ENCODE measurements at places on chromosomes 5 and 9.
A peak's percentile ranks its signal among the peaks of the same experiment; 100 is the strongest.

GRCh38 chr5:132363431-132364112, 5.9 kb upstream of the SLC22A5 start:
- no peak for DNase-seq

DNA sequence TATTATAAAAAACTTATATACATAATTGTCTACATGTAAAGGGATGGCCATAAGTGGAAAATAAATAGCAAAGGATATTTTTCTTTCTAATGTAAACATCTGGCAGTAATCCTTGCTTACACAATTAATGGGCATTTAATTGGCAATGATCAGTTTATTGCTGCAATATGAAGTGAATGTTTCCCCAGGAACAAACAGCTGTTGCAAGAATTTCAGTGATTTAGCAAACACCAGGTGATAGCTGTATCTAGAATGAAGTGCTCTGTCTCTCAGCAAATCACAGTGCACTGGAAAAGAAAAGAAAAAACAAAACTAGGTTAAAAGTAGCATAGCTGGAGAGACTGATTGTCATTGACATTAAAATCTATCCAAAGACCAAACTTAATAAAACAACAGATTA, 594.5 kb upstream of the ARRDC3 start:
- DNase-seq, result no peak

- peak; percentile 79 for DNase-seq
These were observed 1.3 kb downstream of the SLC25A48 start for GRCh38 chr5:135835766-135836165.

DNA sequence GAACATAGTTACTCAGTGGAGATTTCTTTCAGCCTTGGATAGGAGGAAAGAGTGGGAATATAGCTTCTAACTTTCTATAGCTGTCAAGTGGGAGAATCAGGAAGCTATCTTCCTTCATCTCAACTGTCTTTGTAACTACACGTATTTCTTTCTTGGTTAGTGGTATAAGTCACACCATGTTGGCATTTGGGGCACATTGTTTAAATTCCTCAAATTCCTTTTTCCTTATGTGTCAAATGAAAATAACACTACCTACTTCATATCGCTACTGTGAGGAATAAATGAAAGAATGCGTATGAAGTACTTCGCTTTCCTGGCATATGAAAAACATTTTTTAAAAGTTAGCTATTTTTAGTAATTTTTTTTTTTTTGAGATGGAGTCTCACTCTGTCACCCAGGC, 1082.5 kb upstream of the WWC1 start:
- DNase-seq, result no peak

- peak; percentile 89 for DNase-seq
These were observed 10.5 kb upstream of the NDST1 start for GRCh38 chr5:150497274-150497988.

- DNase-seq, result no peak
These were observed 4.3 kb downstream of the MTRR start for GRCh38 chr5:7873216-7873615.

- no peak for DNase-seq
These were observed 38.2 kb downstream of the COL5A1 start for GRCh38 chr9:134679616-134680392.

GRCh38 chr5:171642894-171643293, 142.7 kb upstream of the SMIM23 start:
- DNase-seq, result no peak

DNA sequence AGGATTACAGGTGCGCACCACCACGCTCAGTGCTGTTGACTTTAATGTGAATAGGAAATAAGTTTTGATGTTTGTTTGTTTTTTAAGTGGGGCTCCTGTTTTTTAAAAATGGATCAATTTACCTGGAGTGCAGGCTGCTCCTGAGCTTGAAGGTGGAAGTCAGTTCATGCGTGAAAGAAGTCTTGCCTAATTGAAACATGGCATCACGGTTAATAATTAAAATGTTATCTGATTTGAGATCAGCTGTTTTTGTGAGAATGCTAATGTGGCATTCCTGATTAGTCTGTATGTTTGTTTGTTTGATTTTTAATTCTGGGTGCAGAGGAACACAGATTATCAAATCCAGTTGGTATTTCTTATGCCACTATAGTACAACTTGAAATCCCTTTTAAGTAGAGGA, 6.5 kb downstream of the SFXN1 start:
- DNase-seq, result no peak

GRCh38 chr5:144405991-144406390, 235.3 kb downstream of the KCTD16 start:
- DNase-seq, result no peak

GRCh38 chr9:26551451-26551850, 341.2 kb downstream of the CAAP1 start:
- no peak for DNase-seq

DNA sequence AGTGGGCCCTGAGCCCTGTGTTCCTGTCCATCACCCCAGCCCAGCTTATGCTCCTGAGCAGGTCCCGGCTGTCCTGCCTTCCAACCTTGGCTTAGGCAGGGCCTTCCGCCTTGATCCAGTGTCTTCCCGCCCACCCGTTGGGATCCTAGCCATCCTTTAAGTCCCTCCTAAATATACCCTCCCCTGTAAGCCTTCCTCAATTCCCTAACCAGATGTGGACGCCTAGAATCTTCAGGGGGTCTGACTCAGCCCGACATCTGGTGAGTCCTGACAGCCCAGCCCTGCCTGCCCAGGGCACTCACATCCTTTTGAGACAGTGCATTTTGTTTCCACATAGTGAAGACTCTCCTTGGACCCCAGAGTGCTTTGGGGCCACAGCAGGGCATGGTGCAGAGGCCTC, 23.7 kb downstream of the SLC6A7 start:
- no peak for DNase-seq

GRCh38 chr9:127424676-127424999, 456 bp downstream of the ZNF79 start:
- no peak for DNase-seq

DNA sequence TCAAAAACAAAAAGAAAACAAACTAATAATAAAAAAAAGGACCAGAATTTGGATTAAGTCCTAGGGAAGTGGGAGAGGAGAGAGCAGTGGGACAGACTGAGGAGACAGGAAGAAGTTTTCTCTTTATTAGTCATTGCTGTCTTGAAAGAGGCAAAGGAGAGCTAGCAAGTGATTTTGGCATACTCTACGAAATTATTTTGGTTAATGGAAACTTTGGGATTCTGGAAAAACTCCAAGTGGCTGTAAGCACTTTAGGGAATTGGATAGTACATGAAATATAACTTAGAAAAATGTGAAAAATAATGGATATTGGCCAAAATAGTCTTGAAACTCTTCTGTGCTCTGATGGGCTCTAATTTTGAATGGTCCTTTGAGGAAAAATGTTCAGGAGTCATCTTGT, 1641.8 kb upstream of the WWC1 start:
- DNase-seq, result no peak

DNA sequence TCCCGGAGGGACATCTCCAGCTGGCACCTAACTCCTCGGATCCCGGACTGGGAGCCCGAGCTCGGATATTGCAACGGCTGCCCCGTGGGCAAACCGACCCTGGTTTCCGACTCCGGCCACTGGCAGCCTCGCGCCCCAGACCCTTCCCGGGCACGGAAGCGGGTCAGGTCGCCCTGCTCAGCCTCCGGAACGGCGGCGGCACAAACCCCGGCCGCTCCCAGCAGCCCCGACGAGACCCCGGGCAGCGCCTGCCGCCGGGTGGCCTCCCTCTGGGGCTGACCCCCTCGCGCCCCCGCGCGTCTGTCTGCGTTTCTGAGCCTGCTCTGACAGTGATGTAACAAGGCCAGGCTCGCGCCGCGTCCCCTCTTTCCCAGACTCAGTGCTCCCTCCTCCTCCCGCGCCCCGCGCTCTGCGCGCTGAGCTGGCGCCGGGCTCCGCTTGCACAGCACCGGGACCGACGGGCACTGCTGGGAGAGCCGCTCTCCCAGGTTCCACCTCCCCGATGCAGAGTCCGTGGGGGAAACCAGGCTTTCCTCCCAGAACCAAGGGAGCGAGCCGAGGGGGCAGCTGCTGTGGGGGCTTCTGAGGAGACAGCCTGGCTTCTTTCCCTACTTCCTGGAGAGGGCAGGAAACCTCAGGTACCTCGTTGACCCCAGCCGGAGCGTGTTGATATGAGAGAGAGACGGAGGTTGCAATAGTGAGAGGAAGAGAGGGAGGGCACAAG, at the start of gene TMEM215:
TSS of gene TMEM215 (plus strand) at position 373 of the 724 bp plus-strand sequence. CDS start 644 bp downstream, outside the sequence.
- peak; percentile 85 for DNase-seq

DNA sequence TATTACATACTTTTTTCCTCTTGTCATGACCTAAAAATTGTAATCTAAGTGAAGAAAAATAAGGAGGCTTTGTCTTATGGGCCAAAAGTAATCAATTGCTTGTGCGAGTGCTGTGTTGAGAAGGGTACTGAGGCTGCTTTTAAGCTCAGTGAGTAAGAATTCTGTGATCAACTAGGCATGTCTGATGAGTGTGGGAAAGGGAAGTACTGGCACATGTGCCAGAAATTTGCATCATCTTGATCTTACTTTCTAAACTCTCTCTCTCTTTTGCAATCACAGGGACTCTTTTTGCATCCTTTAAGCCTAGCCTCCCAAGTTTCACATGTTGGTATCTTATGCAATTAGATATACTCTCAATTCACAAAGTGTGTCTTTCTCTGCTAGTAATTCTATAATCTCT, 329.9 kb downstream of the KIF4B start:
- no peak for DNase-seq

DNA sequence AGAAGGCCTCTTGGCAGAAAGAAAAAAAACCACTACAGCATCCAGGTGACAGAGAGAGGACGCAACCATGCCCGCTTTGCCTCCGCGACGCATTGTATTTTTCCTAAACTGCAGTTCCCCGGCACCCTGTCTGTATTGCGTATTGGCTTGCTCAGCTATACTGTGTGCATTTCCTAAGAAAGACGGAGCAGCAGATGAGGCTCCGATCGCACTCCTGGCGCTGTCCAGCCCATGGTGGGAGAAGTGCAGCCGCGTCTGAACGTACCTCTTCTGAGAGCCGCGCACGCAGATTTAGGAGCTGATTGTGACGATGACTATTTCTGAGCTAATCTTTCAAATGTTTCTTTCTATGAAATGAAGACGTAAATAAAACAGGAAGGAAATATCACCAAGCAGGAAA, 366.5 kb downstream of the IRX1 start:
- no peak for DNase-seq

DNA sequence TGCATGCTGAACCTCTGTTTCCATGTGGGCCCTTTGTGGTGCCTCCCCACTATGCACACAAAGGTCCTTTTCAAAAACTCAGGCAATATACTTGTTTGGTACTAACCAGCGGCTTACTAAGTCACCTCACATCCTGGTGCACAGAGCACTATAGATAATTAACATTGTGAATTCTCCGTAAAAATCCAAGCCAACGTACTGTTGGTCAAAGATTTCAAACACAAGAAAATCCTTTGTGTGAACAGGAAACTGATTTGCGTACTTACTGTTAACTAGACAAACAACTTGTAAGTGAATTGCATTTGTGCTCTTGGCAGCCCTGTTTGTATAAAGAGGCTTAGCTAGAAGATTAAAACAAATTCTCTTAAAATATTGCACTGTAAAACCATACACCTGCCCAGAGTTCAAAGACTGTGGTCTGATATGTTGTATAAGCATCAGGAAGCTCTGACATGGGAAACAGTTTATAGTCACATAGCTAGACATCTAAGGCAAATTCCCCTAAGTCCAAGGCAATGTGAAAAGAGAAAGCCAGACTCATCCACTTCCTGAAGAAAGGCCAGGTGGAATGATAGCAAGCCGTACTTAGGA, 125.0 kb upstream of the SLC12A2 start:
- DNase-seq, result no peak

- no peak for DNase-seq
These were observed 115.1 kb downstream of the CDC42SE2 start for GRCh38 chr5:131378721-131379541.

DNA sequence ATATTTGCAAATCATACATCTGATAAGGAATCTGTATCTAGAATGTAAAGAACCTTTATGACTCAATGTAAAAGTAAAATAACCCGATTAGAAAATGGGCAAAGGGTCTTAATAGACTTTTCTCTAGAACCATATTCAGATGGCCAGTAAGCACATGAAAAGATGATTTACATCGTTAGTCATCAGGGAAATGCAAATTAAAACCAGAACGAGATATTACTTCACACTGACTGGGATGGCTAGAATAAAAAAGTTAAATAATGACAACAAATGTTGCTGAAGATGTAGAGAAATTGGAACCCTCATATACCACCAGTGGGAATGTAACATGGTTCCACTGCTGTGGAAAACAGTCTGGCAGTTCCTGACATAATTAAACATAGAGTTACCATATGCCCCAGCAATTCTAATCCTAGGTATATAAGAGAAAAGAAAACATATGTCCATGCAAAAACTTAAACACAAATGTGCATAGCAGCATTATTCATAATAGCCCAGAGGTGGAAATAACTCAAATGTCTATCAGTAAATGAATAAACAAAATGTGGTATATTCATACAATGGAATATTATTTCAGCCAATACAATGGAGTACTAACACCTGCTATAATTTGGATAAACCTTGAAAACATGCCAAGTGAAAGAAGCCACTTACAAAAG, 100.4 kb upstream of the MAMDC2 start:
- DNase-seq, result no peak

DNA sequence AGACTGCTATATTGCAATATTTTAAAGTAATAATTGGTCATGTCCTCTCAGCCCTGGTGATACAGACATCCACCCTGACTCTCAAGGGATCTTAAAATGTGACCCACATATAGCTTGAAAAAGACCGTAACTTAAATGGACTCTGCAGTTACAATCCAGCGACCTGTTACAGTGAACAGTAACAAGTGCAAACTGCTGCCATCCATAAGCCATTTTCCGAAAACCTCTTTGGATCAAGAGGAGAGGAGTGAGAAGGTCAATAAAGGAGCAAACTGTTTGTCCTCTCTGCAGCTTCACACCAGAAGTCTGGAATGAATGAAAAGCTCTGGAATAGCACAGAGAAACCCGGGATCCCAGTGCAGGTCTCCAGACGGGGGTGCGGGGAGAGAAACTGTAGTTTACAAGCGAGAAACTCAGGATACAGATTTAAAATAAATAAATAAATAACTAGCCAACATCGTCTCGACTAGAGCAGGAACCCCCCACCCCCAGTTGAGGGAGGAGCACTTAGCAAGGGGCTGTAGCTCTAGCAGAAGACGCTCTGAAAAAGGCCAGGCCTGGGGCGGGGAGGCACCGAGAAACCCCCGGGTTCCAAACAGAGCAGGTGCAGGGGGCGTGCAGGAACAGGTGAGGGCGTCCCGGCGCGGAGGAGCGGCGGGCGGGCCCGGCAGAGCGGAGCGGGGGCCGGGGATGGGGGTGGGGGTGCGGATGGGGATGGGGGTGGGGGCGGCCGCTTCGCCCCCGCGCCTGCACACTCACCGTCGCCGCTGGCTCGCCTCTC, 572 bp downstream of the ZDHHC21 start:
- DNase-seq, result no peak

GRCh38 chr9:37801287-37801850, 772 bp downstream of the DCAF10 start:
- DNase-seq, result no peak

GRCh38 chr5:33494466-33494865, 53.7 kb downstream of the TARS1 start:
- no peak for DNase-seq

Data from osteocyte (in vitro differentiated cells).